ENCODE measurements at places on chromosomes 2 and 18. TPM values are rescaled to one million over a fixed set of nuclear protein-coding genes. Genes with fewer than 3 reads are reported as not detected.

PCARE gene
- not detected for total RNA-seq

C2orf72 gene
- 2.4 TPM for total RNA-seq

- no peak for DNase-seq
Measured at GRCh38 chr2:236830926-236831325, 254.8 kb upstream of the COPS8 start.

GRCh38 chr2:68469935-68470334, 2.5 kb downstream of the APLF start:
- DNase-seq, result no peak

IGFBP5 gene
- total RNA-seq, result 150 TPM

GRCh38 chr2:57907411-57907810, 139.2 kb upstream of the VRK2 start:
- no peak for DNase-seq

DNA sequence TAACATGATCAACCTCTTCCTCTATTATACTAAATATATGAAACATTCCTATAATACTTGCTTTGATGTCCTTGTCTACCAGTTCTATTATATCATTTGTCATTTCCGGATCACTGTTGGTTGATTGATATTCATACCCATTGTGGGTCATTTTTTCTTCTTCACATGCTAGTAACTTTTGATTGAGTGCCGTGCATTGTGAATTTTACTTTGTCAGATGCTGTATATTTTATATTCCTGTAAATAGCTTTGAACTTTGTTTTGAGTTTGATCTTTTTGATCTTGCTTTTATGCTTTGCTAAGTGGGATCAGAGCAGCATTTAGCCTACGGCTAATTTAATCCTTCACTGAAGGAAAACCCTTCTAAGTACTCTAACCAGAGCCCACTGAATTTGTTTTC, 168.9 kb upstream of the RAB6C start:
- DNase-seq, result no peak

- DNase-seq, result no peak
Measured at GRCh38 chr2:152454960-152455359, 120.0 kb downstream of the FMNL2 start.

DNA sequence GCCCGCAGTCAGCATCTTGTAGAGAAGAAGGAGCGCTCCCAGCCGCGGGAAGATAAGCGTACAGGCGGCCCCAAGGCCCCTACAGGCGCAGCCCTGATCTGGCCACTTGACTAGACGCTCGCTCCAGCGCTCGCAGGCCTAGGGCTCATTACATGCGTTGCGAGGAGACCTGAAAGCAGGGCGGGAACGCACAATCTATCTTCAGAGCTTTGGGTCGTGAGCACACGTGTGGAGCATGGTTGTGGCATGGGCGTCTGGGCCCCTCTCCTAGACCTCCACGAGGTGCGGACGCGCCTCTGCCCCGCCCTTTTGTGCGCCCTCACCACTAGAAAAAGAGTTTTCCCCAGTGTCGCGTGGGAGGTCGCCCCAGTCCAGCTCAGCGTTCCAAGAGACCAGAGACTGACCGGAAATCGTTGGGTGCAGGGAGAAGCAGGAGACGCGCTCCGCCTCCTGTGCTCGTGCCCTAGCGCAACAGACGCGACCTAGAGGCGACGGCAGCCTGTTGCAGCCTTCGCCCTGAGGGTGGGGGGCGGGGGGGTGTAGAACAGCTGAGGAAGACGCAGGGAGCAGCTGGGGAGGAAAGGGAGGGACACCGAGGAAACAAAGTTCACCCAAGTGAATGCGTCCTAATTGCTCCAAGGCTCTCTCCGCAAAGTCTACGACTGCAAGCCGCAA, 12.6 kb downstream of the NR4A2 start:
- peak; percentile 49 for DNase-seq

DNA sequence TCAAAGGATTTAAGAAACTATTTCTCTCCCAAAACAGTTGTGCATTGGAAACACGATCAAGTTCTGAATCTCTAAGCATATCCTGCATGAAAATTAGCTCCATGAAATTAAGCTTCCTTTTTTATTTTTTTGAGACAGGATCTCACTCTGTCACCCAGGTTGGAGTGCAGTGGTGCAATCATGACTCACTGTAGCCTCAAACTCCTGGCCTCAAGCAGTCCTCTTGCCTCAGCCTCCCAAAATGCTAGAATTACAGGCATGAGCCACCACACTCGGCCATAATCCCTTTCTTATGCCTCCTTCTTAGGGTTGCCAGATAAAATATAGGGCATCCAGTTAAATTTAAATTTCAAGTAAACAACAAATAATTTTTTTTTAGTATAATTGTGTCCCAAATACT, 124.4 kb downstream of the ARL4C start:
- no peak for DNase-seq

DNA sequence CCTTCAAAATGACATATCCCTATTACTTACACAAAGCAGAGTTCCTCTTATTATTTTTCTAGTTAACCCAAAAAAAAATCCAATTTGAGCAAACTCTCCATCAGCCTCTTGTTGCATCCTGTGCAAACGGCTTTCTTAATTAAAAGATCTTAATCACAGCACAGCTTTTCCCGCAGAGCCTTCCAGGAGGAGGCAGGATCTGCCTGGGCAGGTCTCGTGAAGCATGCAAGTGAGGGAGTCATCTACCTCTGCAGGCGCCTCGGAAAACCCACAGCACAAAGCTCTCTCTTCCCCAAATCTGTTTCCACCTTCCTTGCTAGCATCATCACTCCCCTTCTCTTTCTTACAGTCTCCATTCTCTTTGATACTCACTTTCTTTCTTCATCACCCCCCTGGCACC, 100.4 kb downstream of the EN1 start:
- no peak for DNase-seq

- DNase-seq, result no peak
Measured at GRCh38 chr2:182586426-182586825, 129.6 kb upstream of the DNAJC10 start.

CDH7 gene
- total RNA-seq, result 2.7 TPM

- peak; percentile 15 for DNase-seq
Measured at GRCh38 chr18:76099931-76100457, 395.0 kb downstream of the ZNF516 start.

DNA sequence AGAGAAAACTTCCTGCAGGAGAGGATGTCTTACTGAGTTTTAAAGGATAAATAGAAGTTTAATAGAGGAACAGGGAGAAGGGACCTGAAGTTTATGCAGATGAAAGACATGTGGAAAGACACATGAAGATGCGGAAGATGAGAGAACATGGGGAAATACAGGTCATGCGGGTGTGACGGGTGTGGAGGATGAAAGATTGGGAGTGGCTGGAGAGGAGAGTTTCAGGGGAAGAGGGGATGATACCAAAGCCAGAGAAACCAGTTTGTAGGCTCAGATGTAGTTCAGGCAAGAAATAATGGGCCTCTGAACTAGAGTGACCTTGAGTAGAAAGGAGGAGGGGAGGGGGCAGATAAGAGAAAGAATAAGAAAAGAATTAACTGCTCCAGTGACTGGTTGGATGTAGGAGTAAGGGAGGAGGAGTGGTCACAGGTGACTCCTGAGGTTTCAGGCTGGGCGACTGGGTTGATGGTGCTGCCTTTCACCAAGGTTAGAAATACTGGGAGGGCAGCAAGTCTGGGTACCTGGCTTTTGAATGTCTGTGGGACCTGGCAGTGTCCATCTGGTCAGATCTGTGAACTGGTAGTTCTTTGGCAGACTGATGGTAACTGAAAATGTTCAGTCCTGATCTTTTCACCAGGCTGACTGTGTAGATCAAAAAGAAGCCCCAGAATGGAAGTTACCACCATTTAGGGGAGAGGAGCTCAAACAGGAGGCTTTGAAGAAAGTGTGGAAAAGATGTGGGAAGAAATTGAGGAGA, 69.4 kb downstream of the TET3 start:
- no peak for DNase-seq

GPR75 gene
- total RNA-seq, result 1.1 TPM
